ENCODE measurements at places on chromosomes 5 and 9.

GRCh38 chr9:81028504-81028903 lies 660.8 kb downstream of the TLE1 start:
- no peak overlapping the region for H3K4me3 ChIP-seq
- H3K36me3 ChIP-seq, result no peaks in the 10 kb centered on the region
- H3K27ac ChIP-seq, result peak overlapping the region; percentile 69
- DNase-seq, result peak; percentile 99
- H3K4me1 ChIP-seq, result peaks cover 36% of the 10 kb centered on the region
- H3K27me3 ChIP-seq, result no peaks in the 10 kb centered on the region

- H3K27me3 ChIP-seq, result no peaks in the 10 kb centered on the region
- DNase-seq, result no peak
- H3K4me3 ChIP-seq, result no peak overlapping the region
- no peak overlapping the region for H3K27ac ChIP-seq
- H3K4me1 ChIP-seq, result no peaks in the 10 kb centered on the region
- peaks cover 9% of the 10 kb centered on the region for H3K36me3 ChIP-seq
These were observed 10.5 kb downstream of the RNF38 start for GRCh38 chr9:36389590-36389989.

DNA sequence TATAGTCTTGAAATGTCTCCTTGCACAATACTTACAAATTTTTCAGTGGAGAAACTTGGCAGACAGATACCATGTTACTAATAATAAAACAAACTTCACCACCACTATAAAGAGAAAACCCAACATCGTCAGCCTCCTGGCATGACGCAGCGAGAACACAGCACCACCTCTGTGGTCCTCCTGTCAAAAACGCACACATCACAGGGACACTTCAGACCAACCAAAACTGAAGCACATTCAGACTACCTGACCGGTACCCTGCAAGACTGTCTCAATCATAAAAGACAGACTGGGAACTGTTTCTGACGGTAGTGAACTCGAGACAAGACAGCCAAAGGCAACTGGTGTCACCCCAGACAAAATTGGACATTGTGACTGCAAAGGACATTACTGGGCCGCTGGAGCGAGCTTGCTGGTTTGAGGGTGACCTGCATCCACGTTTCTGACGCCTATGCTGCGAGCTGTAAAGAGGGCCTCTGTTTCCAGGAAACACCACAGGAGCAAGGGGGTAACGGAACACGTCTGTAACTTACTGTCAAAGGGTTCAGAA lies 34.4 kb downstream of the NSUN2 start:
- no peak overlapping the region for H3K27ac ChIP-seq
- no peaks in the 10 kb centered on the region for H3K4me1 ChIP-seq
- no peaks in the 10 kb centered on the region for H3K27me3 ChIP-seq
- H3K36me3 ChIP-seq, result peaks cover 43% of the 10 kb centered on the region
- H3K4me3 ChIP-seq, result no peak overlapping the region

GRCh38 chr5:179530069-179530998 lies 20.0 kb upstream of the RUFY1 start:
- no peaks in the 10 kb centered on the region for H3K36me3 ChIP-seq
- DNase-seq, result peak; percentile 10
- no peak overlapping the region for H3K27ac ChIP-seq
- no peaks in the 10 kb centered on the region for H3K4me1 ChIP-seq

GRCh38 chr5:169801324-169801777 lies 164.3 kb downstream of the DOCK2 start:
- H3K27me3 ChIP-seq, result no peaks in the 10 kb centered on the region
- H3K36me3 ChIP-seq, result no peaks in the 10 kb centered on the region
- peak; percentile 75 for DNase-seq

DNA sequence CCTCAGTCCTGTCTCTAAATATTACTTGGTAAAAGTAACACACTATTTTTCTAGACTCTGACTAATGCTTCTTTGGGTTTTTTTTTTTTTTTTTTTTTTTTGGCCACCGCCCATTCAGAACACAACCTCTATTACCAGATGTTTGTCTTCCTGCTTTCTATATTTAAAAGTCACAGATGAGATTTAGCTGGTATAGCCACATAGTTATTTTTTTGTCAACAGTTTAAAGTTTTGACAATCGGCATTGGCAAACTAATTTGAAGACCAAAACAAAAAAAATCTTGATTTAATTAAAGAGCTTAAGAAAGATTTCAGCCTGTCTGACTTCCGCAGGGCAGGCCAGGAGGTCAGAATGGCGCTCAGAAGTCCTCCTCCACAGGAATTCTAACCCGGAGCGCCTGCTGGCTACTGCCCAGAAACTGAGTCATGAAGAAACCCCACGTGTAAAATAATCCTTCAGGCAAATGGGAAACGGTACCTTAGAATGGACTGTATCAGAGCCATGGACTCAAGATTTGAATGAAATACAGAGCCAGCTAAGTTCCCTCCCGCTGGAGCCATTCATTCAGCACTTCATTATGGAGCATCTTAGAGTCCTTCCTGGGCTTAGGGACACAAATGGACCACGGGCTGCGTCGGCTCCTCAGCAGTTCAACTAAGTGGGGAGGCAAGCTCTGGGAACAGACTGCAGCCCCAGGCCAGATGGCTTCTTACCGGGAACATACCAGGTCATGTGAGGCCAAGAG lies 55.6 kb downstream of the PTPDC1 start:
- DNase-seq, result peak; percentile 96
- H3K27ac ChIP-seq, result peak overlapping the region; percentile 86
- H3K36me3 ChIP-seq, result no peaks in the 10 kb centered on the region
- peaks cover 32% of the 10 kb centered on the region for H3K4me1 ChIP-seq
- peak overlapping the region; percentile 12 for H3K4me3 ChIP-seq
- H3K27me3 ChIP-seq, result no peaks in the 10 kb centered on the region

DNA sequence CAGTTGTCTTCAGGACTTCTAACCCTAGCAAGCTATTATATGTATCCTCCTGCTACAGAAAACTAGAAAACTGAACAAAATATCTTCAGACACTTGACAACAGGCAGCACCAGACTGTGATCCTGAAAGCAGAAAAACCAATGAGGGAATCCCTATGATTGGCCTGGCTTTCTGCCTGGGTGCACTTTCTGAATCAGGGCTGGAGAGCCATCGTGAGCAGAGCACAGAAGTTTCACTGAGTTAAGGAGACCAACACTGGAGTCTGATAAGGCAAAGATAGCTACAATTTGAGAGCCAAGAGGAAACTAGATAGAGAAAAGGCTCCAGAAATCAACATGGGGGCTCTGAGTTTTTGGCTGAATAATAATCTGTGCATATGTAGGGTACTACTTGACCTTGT lies 106.5 kb downstream of the FANCC start:
- no peak overlapping the region for H3K4me3 ChIP-seq
- no peaks in the 10 kb centered on the region for H3K4me1 ChIP-seq
- no peaks in the 10 kb centered on the region for H3K27me3 ChIP-seq
- H3K27ac ChIP-seq, result no peak overlapping the region
- no peaks in the 10 kb centered on the region for H3K36me3 ChIP-seq
- no peak for DNase-seq

DNA sequence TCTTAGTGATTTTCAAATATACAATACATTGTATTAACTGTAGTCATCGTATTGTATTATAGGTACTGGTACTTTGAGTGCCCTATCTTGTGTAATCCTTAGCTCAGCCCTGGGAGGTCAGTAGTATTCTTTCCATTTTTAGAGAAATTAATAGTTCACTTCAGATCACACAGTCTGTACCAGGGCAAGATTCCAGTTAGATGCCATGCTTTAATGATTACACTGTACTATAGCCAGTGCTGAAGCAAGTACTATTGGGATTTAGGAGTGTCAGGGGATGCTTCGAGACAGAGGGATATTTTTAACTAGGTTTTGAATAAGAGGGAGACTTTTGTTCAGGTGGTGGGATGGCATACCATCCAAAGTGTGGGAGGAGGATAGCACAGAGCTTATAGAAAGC lies 41.0 kb upstream of the SLC27A6 start:
- no peak for DNase-seq
- H3K4me1 ChIP-seq, result no peaks in the 10 kb centered on the region
- no peak overlapping the region for H3K27ac ChIP-seq
- no peaks in the 10 kb centered on the region for H3K27me3 ChIP-seq
- no peak overlapping the region for H3K4me3 ChIP-seq

DNA sequence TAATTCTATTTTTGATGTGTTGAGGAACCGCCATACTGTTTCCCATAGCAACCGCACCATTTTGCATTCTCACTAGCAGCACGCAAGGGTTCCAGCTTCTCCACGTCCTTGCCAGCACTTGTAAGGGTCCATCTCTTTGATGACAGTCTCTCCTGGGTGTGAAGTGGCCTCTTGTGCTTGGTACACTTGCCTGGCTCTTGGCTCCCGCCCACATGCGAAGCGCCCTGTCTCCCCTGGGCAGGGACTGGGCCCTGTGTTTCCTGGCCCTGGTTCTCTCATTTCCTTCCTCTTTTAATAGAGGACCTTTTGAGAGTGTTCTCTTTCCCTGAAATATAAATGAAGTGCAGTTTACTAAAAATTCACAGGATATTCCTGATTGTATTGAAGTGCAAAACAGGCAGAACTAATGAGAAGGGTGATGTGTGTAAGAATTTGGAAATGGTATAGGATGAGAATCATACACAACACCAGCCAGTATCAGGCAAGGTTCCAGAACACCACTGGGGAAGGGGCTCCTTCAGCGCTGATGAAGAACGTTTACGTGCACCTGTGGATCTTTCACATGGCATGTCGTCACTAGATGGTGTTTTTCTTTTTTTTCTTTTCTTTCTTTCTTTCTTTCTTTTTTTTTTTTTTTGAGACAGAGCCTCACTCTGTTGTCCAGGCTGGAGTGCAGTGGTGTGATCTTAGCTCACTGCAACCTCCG lies 73.0 kb downstream of the EHMT1 start:
- H3K4me3 ChIP-seq, result no peak overlapping the region
- DNase-seq, result no peak
- peaks cover 3% of the 10 kb centered on the region for H3K36me3 ChIP-seq
- no peaks in the 10 kb centered on the region for H3K4me1 ChIP-seq

DNA sequence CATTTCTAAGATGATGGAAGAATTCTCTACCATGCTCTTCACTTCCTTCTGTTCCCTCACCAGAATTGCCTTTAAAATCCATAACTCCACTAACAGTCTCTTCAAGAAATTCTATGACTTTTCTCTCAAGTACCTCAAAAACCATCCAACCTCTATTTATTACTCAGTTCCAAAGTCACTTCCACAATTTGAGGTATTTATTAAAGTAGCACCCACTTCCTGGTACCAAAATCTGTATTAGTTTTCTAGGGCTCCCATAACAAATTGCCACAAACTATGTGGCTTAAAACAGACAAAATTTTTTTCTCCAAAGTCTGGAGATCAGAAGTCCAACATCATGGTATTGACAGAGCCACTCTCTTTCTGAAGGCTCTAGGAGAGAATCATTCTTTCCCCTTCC lies 4.9 kb upstream of the SPTLC1 start:
- no peak overlapping the region for H3K27ac ChIP-seq
- H3K4me3 ChIP-seq, result no peak overlapping the region
- H3K27me3 ChIP-seq, result peaks cover 8% of the 10 kb centered on the region
- DNase-seq, result no peak
- H3K4me1 ChIP-seq, result no peaks in the 10 kb centered on the region
- H3K36me3 ChIP-seq, result no peaks in the 10 kb centered on the region
